ENCODE measurements at places on chromosomes 4 and X.

- DNase-seq = no peak
Observed at GRCh38 chr4:95219109-95219508, 329.7 kb downstream of the UNC5C start.

DNA sequence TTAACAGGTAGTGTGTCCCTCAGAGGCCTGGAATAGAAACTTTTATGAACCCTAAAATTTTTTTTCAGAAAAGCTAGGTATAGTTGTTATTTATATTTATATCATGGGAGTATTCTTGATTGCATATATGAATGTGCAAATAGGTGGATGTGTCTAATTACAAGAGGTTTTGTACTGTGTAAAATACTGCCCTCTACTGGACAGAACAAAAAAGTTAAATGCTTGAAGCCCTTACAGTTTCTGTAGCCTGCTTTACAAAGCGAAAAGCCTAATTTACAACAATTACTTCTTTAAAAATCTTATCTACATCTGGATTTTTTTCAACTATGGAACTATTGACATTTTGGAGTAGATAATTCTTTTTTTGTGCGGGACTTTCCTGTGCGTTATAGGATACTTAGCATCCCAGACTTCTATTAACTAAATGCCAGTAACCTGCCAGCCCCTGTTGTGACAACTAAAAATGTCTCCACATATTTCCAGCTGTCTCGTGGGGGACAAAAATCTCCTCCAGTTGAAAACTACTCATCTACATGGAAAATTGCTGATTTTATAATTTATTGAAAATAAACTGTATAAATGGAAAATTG, 35.1 kb downstream of the ENPEP start:
- no peak for DNase-seq

GRCh38 chr4:87299898-87300297, 22.8 kb downstream of the HSD17B13 start:
- no peak for DNase-seq

DNA sequence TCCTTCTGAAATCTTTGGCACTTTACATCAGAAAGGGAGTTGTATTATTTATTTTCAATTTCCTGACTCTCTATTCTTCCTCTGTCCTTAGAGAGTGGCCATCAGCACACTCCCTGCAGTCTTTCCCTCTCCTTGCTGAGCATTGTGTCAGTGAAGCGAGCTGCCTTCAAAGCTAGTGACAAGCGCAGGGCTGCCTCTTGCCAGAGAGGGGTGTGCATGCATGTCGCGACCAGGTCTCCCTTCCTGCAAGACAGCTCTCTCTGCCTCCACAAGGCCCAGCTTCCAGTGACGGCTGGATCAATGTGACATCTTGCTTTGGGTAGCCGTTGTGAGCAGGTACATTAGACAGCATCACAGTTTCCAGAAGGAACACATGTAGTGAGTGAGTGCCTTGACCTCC, 810.9 kb upstream of the TENM3 start:
- DNase-seq = no peak

GRCh38 chrX:8484360-8484949, 19.8 kb downstream of the VCX3B start:
- no peak for DNase-seq

DNA sequence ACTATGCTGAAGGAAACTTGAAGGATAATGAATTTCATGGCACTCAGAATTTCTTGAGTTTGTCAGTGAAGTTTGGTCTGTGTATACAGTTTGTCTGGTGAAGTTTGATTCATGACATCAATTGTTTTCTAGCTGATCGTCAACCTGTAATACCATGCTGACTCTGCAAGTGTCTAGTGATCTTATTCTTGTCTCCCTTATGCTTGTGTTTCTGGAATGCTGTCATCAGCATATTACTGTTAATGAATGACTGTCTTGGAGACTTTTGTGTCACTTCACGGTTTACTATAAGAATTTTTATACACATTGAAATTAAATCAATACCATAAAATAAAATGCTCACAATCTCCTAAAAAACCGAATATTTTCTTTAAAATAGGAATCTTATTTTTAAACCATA, 779.0 kb downstream of the CCSER1 start:
- no peak for DNase-seq

GRCh38 chr4:58732973-58733372, 1622.8 kb upstream of the IGFBP7 start:
- no peak for DNase-seq

GRCh38 chr4:164483711-164484110, 270.2 kb upstream of the SMIM31 start:
- DNase-seq = no peak

DNA sequence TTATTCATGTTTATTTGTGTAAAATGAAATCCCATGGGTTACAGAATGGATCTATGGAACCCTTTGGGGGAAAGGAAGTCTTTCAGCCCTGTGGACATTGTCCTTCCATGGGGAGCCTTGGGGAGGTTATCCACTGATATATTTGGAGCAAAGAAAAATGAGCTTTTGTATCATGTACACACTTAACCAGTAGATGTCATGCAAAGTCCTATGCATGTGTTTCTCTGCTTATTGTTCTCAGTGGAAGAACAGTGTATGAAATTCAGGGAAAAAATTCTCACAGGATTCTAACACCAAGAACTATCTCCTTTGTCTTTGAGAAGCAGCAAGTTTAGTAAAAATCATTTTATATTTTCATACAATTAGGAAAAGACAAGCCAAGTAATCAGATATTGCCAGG, 105.3 kb downstream of the DTHD1 start:
- no peak for DNase-seq

DNA sequence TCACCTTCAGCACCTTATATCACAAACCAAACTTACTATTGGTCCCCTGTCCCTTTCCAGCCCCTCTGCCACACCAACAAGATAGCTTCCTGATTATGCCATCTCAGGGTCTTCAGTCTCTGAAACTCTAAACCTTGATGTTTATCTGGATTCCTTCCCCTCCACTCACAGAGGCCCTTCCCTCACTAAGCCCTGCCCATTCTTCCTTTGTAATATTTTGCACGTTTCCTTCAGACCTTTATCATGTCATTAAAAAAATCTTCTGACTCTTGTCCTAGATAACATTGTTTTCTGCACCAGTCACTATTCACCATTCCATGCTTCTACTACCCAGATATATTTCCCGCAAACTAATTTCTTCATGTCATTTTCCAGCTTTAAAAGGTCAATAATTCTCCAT, 17.7 kb upstream of the CEP135 start:
- DNase-seq = no peak

GRCh38 chrX:65194547-65194946, 218.3 kb upstream of the ZC4H2 start:
- DNase-seq = no peak

GRCh38 chr4:92953462-92953861, 649.7 kb downstream of the GRID2 start:
- DNase-seq = no peak

Data from stimulated activated CD8-positive, alpha-beta memory T cell treated with anti-CD3 and anti-CD28 coated beads, Interleukin-15, amount 100 ng/mL, for 24 hours (primary cell).